Heart left ventricle (tissue), 16 donors: ENCODE measurements at places on chromosomes 7 and 10. TPM values are rescaled to one million over a fixed set of nuclear protein-coding genes. Genes with fewer than 3 reads are reported as not detected.

The NEUROD6 gene
- not detected for total RNA-seq

DNA sequence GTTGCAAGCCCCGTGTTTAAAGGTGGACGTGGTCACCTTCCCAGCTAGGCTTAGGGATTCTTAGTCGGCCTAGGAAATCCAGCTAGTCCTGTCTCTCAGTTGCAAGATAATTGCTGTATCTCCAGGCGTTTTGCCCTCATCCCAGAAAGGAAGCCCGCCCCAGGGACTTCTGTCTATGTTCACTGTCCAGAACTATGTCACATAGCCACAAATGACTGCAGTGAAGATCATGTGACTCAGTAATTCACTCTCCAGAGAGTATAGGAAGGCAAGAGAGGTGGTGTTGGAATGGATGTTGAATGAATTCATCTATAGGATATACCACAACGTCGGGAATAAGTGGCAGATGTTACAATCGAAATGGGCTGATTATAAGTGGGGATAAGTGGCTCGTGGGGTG, 349 bp upstream of the ERVW-1 start:
- no peak for DNase-seq

The CRHR2 gene
- 0.66 TPM for total RNA-seq

The PRKAR1B gene
- 22.2 TPM for total RNA-seq

The SEMA3A gene
- total RNA-seq, result 3.7 TPM

GRCh38 chr10:103671126-103671895, 177.8 kb downstream of the NEURL1 start:
- DNase-seq, result no peak

GRCh38 chr10:62817766-62818425, 1.7 kb upstream of the EGR2 start:
- peak; percentile 81 for DNase-seq

The H2BK1 gene
- total RNA-seq, result not detected

DNA sequence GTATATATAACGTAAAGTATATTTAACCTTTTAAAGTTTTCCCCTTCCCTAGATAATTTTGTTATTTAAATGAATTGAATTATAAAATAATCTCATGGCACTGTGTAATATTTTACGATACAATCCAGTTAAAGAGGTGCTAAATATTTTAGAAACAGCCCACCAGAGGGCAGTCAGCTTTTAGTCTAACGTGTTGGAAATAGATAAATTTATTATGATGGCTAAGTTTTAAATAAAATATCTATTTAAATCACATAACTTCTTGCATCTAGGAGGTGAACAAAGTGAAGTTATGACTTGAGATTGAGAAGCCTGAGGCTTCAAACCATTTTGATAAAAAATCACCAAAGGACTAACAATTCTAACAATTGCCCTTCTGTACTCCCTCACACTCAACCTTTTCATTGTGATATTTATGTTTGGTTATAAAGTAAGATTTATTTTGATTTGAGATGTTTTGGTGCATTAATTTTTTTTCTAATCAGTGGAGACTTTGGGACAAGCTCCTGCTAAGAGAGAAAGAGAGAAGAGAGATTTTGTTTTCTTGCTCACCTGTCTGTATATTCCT, 171.5 kb upstream of the SP4 start:
- no peak for DNase-seq

DNA sequence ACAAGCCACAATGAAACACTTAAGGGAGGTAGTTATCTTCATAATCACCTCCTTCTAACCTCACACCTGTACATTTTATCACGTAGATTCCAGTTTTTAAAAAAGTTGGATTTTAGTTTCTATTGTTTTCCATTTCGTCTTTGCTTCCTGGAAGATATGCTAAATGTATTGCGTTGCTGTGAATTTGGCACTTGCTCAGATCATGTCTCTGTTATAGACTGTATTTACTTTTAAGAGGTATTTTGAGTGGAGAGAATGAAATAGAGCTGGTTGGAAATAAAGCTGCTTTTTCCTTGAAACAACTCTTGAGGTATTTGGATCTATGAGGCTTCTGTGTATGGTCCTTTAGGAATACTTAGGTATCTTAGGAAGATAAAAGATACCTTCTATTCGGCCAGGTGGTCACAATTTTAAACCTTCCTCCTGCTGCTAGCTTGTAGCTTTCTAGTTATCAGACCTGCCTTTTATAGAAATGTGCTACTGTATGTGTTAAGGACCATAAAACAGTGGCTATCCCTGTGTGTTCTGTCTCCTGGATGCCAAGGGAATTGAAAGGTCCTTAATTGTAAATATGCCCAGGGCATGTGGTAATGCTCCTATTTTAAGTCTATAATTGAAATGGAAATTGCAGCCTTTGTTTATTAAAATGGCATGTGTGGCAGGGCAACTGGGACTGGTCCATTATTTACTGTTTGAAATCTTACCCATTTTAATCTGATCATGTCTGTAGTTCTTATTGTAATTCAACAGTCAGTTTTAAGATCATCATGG, 147.7 kb downstream of the SND1 start:
- no peak for DNase-seq

- no peak for DNase-seq
Measured at GRCh38 chr7:139743967-139744767, 33.6 kb downstream of the HIPK2 start.

The MYPN gene
- total RNA-seq, result 197 TPM

The RUFY2 gene
- 9.9 TPM for total RNA-seq

GRCh38 chr7:80584778-80585177, 53.7 kb upstream of the CD36 start:
- no peak for DNase-seq

DNA sequence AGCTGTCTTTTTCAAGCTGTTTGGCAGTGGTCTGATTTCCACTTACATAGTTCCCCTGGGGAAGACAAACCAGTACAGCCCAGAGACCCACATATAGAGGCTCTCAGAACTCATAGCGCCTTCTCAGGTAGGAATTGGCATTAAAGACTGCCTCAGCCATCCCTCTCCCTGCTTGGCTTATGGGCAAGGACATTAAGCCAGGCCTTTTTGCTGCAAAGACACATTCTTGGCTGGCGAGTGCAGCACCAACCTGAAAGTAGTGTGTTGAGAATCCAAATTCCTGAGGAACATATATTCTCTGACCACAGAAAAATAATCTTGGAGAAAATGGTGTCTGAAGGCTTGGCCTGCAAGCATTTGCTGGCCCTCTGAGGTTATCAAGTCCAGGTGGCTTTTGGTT, 39.2 kb upstream of the HPS1 start:
- no peak for DNase-seq

- no peak for DNase-seq
Measured at GRCh38 chr7:71236230-71237105, 104.5 kb downstream of the GALNT17 start.

The PRF1 gene
- 0.87 TPM for total RNA-seq

- DNase-seq, result no peak
Measured at GRCh38 chr7:45215601-45216062, 58.0 kb downstream of the RAMP3 start.

GRCh38 chr7:35828817-35829216, 28.0 kb downstream of the SEPTIN7 start:
- no peak for DNase-seq

GRCh38 chr7:106476751-106477150, 184.2 kb downstream of the CCDC71L start:
- no peak for DNase-seq

DNA sequence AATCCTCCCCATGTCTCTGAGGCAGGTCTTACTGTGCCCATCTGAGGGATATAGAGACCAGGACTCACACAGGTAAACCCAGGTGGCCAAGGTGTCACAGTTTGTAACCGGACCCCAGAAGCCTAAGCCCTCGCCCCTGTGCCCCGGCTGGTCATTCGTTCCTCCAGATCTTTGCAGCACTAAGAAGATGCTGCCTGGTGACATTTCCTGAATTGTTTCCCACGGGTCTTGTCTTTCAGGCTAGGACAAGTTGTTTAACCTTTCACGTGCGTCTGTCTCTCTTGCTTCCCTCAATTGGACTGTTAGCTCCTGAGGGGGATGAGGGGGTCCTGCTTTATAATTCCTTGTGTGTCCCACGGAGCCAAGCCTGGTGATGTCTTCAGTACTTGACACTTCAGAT, 158.0 kb downstream of the KCNMA1 start:
- no peak for DNase-seq

GRCh38 chr10:106997721-106998120, 166.8 kb downstream of the SORCS1 start:
- DNase-seq, result peak; percentile 20

GRCh38 chr7:131341690-131342089, 14.0 kb downstream of the MKLN1 start:
- DNase-seq, result no peak

DNA sequence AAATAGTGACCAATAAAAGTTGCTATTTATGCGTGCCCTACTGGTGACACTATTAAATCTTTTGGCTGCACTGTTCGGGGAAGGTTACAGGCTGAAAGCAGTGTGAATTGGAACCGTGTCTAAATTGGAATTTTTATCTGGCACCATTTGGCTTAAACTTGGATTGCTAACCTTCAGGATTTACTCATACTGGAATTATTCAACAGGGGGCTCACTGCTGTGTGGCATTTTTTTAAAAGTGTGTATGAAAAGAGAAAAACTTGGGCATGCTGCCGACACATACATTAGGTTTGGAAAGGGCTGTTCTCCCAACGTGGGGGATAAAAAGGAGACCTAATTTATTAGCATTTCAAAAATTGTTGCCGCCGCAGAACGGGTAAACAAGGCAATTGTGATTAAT, 537.9 kb upstream of the MGMT start:
- no peak for DNase-seq
